Large intestine (tissue), 12 donors: ENCODE measurements at places on chromosomes 7 and 10.

GRCh38 chr10:64458306-64458705 lies 937.1 kb downstream of the REEP3 start:
- DNase-seq, result no peak

GRCh38 chr10:64873088-64873487 lies 1351.9 kb downstream of the REEP3 start:
- no peak for DNase-seq

- DNase-seq, result no peak
These were observed 28.1 kb upstream of the KIF5B start for GRCh38 chr10:32084185-32084851.

DNA sequence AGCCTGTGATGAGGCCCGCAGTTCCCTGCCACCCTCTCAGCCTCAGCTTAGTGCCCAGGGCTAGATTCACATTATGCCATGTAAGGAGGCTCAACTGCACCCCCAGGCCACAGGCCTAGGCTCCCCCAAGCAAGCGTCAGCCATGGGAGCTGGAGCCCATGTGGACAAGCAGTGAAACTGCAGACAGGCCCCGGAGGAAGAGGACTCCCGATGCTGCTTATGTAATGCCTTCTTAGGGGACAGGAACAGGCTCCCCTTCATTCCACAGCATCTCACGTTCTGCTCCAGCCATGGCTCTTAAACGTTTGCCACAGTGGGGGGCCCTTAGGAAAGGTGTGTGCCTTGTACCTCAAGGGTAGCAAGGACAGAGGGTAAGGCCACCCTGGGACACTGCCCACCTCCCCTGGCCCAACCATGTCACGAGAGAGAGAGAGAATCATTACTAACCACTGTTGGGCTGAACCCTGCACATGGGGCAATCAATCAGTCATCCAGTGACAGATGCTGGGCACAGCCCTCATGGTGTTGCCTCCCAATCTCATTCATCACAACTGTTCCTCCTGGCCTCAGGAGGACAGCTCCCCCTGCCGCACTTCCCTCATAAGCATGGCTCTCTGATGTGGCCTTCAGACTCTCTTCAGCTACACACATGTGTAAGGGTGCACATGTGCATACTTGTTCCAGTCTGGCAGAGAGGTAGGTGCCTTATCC lies 263.0 kb downstream of the GRID1 start:
- DNase-seq, result no peak
